ENCODE measurements at places on chromosomes 6 and 20. TPM values are rescaled to one million over a fixed set of nuclear protein-coding genes. Genes with fewer than 3 reads are reported as not detected.

The HDGFL1 gene
- not detected for total RNA-seq

DNA sequence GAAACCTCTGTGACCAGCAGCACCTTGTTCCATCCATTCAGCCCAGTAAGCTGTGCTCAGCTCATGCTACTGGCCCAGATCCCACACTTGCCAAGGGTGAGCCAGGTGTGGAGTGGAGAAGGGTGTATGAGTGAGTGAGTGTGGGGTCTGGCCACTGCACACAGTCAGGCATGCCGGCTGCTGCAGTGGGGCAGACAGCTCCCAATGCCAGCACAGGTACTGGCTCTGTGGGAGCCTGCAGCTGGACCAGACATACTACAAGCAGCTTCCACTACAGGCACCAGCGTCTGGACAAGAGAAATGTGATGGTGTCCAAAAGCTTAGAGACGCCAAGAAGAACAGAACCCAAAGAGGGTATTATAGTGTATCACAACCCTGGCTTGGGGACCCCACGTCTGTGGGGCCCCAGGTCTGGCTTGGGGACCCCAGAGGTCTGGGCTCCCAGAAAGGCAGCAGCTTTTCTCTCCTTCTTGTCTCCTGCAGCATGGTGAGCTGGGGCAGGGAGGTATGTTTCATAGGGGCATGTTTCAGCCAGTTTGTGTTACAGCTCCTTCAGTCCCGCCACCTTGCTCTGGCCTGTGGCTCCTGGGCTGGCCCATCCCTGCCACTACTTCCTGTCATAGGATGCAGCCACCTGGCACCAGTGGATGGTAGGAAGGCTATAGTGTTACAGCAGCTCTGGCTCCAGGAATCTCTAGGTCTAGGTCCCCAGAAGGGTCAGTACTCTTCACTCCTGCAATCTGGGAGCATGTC is 152.4 kb upstream of the HSF2 start:
- no peak for DNase-seq

The ASF1A gene
- 32.5 TPM for total RNA-seq

The GHRH gene
- not detected for total RNA-seq

DNA sequence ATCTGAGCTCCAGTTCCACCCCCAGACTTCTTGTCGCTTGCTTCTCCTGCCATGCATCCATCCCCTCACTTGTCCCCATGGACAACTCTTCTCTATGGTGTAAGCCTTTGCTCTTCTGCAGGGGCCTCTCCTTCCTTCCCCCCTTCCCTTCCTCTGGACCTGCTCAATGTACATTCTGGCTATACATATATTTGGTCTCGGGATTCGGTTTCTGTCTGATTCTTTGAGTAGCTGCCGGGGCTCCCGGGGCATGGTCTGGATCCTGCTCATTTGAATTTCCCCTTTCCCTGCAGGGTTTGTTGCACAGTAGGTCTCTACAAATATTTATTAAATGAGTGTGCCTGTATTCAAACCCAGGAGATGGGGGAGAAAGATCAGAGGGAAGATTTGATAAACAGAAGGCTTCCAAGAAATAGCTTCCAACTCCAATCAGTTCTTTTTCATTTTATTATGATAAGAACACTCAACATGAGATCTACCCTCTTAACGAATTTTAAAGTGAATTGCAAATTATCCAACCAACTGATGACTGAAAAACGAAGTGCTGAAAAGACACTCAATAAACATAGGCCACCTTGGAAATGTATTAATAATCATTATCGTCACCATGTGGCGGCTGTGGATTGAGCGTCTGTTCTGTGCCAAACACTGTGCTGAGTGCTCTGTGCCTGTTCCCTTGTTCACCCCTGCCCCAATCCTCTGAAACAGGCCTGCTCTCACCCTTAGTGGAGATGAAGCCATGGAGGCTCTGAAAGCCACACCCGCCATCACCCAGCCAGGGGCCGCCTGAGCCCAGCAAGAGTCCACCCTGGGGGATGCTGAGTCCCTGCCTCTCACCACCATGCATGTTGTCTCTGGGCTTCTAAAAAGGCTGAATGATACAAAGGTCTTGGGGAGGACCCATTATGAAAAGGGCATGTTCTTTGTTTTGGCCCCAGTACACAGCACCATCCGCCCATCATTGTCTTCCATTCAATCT is 34.3 kb upstream of the APCDD1L start:
- DNase-seq, result no peak

DNA sequence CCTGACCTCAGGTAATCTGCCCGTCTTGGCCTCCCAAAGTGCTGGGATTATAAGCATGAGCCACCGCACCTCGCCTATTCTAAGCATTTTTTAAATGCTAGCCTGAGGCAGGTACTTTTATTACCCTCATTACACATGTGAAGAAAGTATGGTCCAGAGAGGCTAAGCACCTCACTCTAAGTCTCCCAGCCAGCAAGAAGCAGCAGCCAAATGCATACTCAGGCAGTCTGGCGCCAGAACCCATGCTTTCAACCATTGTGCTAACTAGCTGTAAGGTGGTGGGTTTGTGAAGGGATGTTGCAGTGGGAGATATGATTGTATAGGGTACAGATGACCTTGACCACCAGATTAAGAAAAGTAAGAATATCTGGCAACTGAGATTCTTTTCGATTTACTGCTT is 26.1 kb upstream of the RIPOR2 start:
- DNase-seq, result no peak

The NRSN1 gene
- not detected for total RNA-seq

The CDS2 gene
- total RNA-seq, result 47.4 TPM

GRCh38 chr6:93040375-93040774 is 379.0 kb downstream of the EPHA7 start:
- DNase-seq, result no peak

The PRSS35 gene
- total RNA-seq, result not detected

The SYNGAP1 gene
- 35.8 TPM for total RNA-seq

- DNase-seq, result no peak
Observed at GRCh38 chr6:138963119-138963518, 24.9 kb downstream of the REPS1 start.

GRCh38 chr6:113825781-113826180 is 31.4 kb upstream of the MARCKS start:
- no peak for DNase-seq

DNA sequence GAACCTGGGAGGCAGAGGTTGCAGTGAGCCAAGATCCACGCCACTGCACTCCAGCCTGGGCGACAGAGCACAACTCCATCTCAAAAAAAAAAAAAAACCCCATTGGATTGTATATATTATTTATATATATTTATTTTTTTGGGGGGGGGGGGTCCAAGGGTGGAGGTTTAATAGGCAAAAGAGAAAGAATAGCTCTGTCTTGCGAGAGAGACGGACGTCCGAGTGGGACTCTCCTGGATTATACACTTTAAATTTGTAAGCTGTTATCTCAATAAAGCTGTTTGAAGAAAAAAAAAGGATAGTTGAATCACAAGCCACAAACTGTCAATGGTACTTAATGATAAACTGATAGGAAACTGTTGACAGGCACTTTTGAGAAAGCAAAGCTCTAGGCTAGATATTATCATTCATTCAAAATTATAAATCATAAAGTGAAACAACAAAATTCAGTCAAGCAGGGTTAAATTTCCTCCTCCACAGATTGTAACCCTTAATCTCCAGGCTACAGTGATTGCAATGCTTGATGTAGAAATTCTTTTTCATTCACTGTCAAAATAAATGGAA is 20.3 kb downstream of the EIF2S2 start:
- DNase-seq, result no peak

DNA sequence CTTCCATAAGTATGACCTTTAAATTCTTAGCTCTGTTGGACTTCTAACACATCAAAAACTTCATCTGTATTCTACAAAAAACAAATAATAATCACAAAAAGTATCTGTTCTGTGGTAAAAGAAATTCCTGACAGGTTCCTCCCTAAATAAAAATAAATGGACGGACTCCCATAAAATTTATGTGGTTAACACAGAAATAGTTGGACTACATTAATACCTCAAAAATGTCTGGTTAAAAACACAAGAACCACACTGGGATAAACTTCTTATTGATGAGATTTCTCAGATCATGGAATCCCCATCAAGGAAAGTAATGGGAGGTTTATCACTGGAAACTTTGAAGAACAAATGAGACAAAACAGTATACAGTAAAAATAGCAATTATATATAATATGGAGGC is 172.4 kb downstream of the MOXD1 start:
- no peak for DNase-seq

GRCh38 chr6:15299430-15300131 is 53.7 kb downstream of the JARID2 start:
- DNase-seq, result peak; percentile 46

GRCh38 chr20:2713285-2713684 is 20.7 kb downstream of the EBF4 start:
- no peak for DNase-seq

The NHLRC1 gene
- 0.19 TPM for total RNA-seq

DNA sequence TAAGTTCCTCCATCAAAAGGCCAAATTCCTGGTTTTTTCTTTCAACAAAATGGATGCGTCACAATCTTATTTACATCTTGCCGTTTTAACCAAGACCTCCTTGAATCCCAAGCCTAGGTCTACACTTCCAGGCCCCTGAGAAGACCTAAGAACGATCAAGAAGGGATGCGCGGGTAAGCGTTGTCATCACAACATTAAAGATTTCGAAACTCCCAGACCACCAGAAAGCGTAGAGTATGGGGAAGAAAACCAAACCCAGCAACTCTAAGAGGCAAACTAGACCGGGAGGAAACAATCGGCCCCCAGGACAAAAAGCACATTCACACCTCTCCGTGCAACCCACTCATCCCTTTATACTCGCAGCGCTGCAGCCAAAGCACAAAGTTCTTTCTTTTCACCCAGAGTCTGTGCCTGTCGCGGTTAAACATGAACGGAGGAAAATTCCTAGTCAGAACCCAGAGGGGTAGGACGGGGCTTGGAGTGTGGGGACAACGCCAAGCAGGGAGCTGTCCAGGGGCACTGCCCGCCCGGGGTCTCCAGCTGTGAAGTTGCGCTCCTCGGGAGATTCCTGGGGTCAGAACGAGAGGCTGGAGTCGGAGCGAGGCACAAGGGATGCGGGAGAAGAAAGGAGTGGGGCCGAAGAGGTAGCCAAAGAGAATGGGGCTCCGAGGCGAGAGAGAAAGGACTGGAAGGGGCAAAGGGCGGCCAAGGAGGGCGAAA is 725 bp downstream of the OSER1 start:
- peak; percentile 30 for DNase-seq

- DNase-seq, result no peak
Observed at GRCh38 chr6:64062960-64063683, 427.5 kb downstream of the PHF3 start.

The ADGRF1 gene
- not detected for total RNA-seq

The SLA2 gene
- total RNA-seq, result 47.7 TPM

- DNase-seq, result peak; percentile 13
Observed at GRCh38 chr6:49551078-49551865, 804 bp downstream of the C6orf141 start.

GRCh38 chr6:2114100-2114499 is 131.3 kb downstream of the GMDS start:
- DNase-seq, result no peak

GRCh38 chr6:224350-224749 is 67.9 kb upstream of the DUSP22 start:
- DNase-seq, result no peak

DNA sequence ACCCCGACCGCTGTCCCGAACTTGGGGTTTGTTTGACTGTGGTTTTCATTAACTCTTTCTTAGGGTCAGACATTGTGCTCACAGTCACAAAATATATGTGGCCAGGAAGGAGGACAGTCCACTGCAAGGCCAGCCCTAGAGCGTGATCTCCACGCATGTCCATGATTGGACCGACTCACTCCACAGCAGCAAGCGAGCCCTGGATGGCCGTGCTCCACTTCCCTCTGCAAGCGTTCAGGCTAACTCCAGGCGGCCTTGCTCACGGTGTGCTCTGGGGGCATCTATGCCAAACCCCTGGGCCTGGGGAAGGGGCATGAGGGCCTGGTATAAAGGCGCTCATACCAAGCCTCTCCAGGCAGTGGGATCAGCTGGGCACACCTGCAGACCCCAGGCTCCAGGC is 5.6 kb downstream of the DACT2 start:
- no peak for DNase-seq

DNA sequence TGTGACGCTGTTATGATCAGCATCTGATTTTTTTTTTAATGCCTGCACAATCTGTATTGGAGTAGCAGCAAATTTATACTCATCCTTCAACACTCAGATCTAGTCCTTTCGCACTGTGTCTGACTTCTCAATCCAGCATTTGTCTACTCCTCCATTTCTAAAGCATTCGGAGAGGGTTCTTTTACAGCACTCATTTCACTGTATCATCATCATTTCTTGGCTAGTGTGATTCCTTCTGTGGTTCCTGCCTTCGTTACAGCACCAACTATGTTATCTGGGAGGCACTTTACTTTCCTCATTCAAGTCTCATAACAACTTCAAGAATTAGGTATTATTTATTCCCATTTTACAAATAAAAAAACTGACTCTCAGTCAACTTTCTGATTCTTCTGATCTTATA is 18.0 kb downstream of the NUDT3 start:
- no peak for DNase-seq

The DPM1 gene
- total RNA-seq, result 69.1 TPM

The MLN gene
- not detected for total RNA-seq

DNA sequence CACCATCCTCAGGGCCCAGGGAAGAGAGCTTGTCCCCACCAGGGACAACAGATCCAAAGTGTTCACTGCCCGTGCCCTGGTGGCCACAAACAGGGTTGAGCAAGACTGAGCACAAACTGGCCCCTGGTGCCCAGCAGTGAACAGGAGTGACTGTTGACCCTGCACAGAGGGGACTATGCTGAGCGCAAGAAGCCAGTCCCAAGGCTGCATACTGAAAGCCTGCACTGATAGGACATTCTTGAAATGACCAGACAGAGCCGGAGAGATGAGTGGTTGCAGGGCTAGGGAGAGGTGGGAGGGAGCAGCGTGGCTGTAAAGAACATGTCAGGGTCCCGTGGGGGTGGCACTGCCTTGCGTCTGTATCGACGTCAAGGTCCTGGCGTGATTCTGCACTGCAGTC is 2.9 kb upstream of the FNDC11 start:
- no peak for DNase-seq

- DNase-seq, result no peak
Observed at GRCh38 chr6:169171951-169172350, 81.7 kb downstream of the THBS2 start.

DNA sequence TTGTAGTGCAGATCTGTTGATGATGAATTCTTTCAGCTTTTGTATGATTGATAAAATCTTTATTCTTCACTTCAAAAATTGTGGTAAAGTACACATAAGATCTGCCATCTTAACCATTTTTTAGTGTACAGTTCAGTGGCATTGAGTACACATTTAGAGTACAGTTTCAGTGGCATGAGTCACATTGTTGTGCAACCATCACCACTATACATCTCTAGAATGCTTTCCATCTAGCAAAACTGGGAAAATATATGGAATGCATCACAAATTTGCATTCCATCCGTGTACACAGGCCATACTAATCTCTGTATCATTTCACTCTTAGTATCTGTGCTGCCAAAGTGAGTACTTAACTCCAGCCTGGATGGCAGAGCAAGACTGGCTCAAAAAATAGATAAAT is 28.7 kb downstream of the SIRPD start:
- DNase-seq, result no peak

The C20orf141 gene
- total RNA-seq, result not detected

All from activated CD4-positive, alpha-beta memory T cell treated with anti-CD3 and anti-CD28 coated beads for 36 hours (primary cell).